ENCODE measurements at places on chromosomes 5 and 9.

DNA sequence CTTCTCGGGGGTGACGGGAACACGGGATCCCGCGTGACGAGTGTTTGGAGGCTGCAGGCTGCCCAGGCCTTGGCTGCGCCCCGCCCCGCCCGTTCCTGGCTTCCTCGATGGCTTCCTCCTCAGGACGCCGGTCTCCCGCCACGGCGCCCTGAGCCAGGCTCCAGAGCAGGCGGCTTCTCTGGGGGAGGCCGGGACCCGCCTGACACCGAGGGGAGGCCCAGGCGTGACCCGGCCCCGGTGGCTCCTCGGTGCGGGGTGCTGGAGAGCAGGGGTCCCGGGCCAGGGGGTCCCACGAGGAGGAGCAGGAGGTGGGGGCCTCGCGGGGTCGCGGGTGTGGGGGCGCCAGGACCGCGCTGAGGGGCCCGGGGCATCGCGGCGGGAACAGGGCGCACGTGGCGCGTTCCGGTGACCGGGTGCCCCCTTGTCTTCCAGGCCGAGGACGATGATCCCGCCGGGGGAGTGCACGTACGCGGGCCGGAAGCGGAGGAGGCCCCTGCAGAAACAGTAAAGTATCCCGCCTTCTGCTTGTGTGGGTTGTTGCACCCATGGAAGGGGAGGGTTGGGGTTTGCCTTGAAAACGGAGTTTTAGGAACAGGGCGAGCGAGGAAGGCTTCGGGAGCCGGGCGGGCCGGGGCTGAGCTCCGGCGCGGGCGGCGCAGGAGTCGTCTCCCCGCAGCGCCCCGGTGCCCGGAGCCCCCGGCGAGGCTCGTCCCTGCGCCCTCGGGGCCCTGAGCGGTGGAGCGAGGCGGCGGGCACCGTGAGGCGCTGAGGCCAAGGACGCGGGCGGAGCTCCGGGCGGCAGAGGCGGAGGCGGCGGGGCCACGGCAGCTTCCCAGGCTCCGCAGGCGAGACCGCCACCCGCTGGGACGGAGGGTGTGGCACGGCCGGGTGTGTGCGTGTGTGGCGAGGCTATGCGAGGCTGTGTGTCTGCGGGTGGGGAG, 22.2 kb downstream of the AHRR start:
- peak; percentile 69 for DNase-seq

DNA sequence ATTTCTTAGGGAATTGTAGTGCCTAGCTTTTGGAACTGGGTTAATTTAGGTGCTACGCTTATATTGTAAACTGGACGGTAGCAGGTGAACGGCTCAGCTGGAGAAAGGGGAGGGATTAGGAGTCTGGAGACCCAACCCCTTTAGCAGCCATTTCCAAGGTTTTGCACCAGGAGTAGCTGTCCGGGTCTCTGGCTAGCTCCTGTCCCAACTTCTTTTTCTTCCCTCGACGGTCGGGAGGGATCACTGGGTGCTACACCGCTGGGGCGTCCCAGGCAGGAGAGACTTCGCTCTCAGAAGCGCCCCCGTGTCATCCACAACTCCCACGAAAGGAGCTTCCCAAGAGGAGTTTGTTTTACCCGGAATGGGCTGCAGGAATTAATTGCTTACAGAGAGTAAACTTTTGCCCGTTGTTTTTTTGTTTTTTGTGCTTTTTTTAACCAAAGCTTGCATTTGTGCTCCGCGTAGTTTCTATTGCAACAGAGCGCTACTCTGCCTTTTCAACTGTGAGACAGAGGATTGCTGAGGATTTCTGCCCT, 1640.9 kb upstream of the C9orf72 start:
- DNase-seq, result peak; percentile 57

- no peak for DNase-seq
Measured at GRCh38 chr5:6274846-6275543, 103.4 kb downstream of the MED10 start.

DNA sequence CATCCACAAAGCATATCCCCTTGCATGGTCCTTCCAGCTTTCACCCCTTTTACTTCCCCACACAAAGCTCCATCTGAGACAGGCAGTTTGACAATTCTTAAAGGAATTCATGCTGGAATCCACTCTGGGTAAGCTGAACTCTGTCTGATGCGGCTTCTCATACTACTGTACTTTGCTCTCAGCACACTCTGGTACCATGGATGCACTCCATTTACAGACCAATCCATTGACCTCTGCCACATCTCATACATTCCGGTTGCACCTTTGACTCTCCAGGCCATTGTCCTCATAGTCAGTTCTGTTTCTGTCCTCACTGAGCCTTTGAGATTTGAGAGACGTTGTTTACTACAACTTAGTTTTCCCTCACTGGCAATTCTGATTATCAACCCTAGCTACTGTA, 12.2 kb downstream of the SPATA9 start:
- no peak for DNase-seq

- no peak for DNase-seq
Measured at GRCh38 chr9:38344566-38345324, 47.8 kb upstream of the ALDH1B1 start.

DNA sequence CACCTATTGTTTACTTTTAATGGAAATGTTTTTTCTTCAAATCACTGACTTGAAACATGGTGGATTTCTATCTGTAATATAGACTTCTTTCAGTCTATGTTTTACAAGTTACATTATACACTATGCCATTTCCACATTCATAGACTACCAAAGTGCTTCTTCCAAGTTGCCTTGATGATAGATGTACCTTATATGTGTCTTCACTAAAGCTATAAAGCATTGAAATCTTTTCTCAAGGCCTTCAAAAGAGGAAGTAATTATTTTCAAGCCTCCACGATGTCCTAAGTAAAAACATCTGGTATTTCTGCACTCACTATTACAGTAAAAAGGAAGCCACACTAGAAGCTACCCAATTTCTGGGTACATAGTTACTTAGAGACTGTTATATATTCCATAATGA, 113.3 kb downstream of the FGF10 start:
- DNase-seq, result no peak

DNA sequence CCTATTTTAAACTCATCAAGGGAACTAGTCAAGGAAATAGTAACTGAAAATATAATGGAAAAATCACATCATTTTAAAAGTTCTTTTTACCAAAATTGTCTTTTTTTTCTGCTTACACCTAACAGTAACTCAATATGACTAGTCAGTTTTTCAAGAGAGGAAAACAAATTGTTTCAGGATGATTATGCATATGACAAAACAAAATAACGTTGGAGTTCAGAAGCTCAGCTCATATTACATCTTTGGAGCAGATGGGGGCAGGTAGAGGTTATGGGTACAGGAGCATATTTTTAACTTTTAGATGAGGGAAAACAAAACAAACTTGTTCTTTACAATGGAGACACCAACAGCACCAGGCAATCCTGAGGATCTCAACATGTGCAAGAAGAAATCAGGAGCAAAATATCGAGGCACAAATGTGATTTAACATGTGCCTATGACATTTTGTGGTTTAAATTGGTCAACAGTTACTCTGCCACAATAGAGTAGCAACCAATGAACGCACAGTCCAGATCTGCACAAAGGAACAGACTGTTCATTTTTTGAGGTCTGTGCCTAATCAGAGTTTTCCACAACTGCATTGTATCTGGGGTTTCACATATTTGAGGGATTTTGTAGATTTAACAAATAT, 659.0 kb downstream of the ANXA1 start:
- DNase-seq, result peak; percentile 89

GRCh38 chr5:50962934-50963872, 296.8 kb downstream of the PARP8 start:
- DNase-seq, result peak; percentile 40

GRCh38 chr5:55222985-55223811, 3.9 kb downstream of the MCIDAS start:
- DNase-seq, result no peak

- DNase-seq, result peak; percentile 93
Measured at GRCh38 chr9:109012009-109012875, 1.1 kb downstream of the CTNNAL1 start.

DNA sequence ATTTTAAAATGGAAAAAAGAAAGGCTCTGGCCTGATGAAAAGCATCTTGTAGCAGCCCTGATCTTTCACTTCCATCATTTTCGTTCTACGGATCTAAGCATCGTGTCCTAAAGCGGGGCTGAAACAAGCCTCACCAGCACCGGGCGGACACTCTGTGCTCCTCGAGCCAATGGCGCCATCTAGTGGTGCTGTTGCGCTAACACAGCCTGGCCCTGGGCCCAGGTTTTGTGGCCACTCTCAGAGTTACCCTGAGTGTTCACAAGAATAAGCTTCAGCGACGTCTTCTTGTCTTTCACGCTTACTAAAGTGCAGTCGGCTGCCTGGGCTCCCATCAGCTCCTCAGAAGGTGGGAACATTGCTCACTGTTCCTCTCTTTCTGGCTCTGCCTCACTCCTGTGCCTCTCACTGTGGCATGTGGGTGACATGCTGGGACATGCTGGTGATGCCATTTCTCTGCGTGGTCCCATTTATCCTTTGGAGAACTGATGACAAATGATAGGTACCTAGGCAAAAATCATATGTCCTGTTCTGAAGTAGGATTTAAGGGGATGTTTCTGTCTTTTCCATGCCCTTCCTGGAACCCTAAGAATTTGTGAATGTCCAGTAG, 32.7 kb downstream of the DMRT3 start:
- peak; percentile 68 for DNase-seq

- peak; percentile 94 for DNase-seq
Measured at GRCh38 chr9:94945197-94946144, 219.0 kb downstream of the AOPEP start.

GRCh38 chr9:116030517-116030916, 123.1 kb upstream of the PAPPA start:
- DNase-seq, result no peak

- DNase-seq, result no peak
Measured at GRCh38 chr5:52771343-52772039, 16.2 kb upstream of the ITGA1 start.

GRCh38 chr5:144088206-144089064, 82.0 kb downstream of the YIPF5 start:
- peak; percentile 63 for DNase-seq

DNA sequence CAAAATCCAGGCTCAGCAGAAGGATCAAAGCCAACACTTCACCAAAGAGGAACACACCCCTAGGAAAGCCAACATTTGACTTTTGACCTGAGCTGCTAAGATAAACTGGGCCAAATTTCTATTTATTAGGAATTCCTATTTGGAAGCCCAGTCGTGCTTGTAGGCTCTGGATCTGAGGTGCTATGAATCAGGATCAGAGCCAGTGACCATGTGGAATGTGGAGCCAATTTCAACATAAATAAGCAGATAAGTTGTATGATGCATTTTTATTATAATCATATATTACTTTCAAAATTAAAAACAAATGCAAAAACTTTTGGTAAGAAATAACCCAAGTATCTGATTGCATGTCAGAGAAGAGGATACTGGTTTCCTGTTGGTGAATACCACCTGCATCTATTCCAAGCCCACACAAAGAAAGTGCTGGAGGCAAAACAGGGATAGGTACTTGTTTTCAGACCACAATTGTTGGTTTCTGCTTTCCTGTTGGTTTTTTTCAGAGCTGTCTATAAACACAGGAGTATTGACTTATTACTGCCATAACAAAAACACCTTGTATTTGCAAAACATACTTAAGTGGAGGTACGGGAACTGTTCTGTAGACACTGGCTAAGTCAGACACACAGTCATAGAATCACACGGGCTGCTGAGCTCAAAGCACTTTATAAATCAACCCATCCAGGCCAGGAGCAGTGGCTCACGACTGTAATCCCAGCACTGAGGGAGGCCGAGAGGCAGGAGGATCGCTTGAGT, 52.8 kb downstream of the ARL15 start:
- DNase-seq, result no peak

GRCh38 chr5:96337048-96337781, 95.8 kb downstream of the PCSK1 start:
- no peak for DNase-seq

GRCh38 chr5:7756453-7756852, 94.5 kb downstream of the CFAP90 start:
- DNase-seq, result no peak

DNA sequence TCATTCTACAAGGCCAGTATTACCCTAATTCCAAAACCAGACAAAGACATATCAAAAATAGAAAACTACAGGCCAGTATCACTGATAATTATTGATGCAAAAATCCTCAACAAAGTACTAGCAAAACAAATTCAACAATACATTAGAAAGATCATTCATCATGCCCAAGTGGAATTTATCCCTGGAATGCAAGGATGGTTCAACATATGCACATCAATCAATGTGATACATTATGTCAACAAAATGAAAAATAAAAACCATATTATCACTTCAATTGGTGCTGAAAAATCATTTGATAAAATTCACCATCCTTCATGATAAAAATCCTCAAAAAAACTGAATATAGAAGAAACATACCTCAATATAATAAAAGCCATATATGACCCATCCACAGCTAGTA, 115.2 kb upstream of the SLC27A6 start:
- DNase-seq, result no peak

DNA sequence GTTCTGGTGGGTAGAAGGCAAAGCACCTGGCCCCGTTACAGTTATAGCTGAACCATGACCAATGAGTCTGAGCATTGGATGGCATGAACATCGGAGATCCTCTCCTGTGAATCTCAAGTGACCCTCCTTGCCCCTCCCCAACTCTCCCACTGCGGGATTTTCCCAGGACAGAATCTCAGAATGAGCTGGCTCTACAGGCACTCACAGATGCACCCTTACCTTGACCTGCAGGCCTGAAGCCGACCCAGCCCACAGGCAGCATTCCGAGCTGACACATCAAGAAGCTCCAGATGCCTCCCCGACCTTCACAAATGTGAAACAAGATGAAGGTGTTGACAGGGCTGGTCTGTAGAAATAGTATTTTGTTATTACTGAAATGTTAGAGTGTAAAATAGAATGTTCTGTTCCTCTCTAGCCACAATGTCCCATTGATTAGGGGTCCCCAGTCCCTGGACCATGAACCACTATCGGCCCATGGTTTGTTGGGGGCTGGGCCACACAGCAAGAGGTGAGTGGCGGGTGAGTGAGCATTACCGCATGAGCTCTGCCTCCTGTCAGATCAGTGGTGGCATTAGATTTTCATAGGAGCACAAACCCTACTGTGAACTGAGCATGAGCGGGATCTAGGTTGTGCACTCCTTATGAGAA, 263.4 kb downstream of the AUH start:
- DNase-seq, result no peak

DNA sequence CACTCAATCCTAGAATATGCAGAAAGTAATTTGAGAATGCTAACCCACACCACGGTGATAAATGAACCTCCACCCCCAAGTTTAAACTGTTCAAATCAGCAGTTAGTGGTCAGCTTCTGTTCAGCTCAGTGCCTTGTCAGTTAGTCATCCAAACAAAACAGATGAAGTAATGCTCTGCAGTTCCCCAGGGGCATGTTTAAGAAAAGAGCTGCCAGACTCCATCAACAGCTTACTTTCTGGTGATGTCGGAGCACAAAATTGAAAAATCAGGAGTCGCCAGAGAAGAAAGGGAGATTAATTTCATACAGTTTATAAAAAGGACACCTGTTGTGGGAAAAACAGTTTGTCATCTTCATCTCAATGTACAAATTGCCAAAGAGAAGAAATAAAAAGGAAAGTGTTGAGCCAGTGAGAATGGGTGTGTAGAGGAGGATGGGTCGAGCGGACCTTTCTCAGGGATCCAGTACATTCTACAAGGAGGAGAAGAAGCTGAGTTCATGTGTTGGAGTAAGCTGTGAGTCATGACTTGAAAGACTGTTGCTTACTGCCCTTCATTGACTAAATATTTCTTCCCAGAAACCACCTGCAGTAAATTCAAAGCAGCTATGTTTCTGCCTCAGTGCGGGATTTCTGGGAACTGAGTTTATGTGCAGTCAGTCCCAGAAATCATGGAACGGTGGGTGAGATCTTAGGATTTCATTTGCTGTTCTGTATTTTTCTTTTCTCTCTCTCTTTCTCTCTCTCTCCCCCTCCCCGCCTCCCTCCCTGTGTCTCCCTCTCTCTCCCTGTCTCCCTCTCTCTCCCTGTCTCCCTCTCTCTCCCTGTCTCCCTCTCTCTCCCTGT, 13.7 kb downstream of the TRIO start:
- DNase-seq, result peak; percentile 97

- DNase-seq, result peak; percentile 60
Measured at GRCh38 chr9:4828761-4829160, 36.0 kb downstream of the RCL1 start.
